ENCODE measurements at places on chromosomes 6 and 20. TPM values are rescaled to one million over a fixed set of nuclear protein-coding genes. Genes with fewer than 3 reads are reported as not detected.
A peak's percentile ranks its signal among the peaks of the same experiment; 100 is the strongest.

GRCh38 chr6:9422138-9422537 lies 986.8 kb upstream of the SLC35B3 start:
- H3K4me3 ChIP-seq, result no peak overlapping the region
- no peak for DNase-seq
- no peaks in the 10 kb centered on the region for H3K27me3 ChIP-seq
- peaks cover 5% of the 10 kb centered on the region for H3K4me1 ChIP-seq
- H3K27ac ChIP-seq, result no peak overlapping the region

GRCh38 chr6:43807228-43808061 lies 37.4 kb downstream of the VEGFA start:
- H3K27me3 ChIP-seq, result no peaks in the 10 kb centered on the region
- H3K36me3 ChIP-seq, result no peaks in the 10 kb centered on the region
- H3K27ac ChIP-seq, result peak overlapping the region; percentile 51
- DNase-seq, result no peak
- peaks cover 49% of the 10 kb centered on the region for H3K4me1 ChIP-seq

DNA sequence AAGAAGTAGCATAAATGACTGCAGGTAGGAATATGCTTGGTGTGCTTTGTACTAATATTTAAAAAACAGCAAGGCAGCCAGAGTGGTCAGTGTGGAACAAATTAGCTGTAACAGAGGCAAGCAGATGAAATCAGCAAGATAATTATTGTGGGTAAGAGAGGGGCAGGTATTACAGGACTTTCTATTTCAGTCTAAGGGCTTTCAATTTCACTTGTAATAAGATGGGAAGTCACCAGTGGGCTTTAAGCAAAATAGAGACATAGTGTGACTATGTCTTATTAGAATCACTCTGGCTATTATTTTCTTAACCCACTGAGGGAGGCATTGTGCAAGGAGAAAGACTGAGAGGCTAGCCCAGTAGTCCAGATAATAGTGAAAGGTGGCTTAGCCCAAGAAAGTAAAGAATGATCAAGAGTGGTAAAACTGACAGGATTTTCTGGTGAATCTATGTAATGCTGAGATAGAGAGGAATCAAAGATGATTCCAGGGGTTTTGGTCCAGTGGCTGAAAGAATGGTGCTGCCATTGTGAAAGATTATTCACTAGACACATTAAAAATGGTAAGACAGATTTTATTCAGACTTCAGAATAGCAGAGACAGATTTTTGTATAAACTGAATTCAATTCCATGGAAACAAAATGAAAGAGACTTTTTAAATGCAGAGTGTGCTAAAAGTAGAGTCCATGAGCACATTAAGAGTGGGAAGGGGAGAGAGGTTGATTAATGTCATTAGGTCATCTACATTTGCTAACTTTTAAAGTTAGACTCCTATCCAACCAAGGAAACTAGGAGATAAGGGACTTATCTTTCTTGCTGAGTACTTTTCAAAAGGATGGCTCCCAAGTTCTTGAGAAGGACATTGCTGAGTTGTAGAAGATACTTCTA lies 1136.0 kb downstream of the HACE1 start:
- H3K4me3 ChIP-seq, result no peak overlapping the region
- no peak overlapping the region for H3K27ac ChIP-seq
- DNase-seq, result no peak
- H3K36me3 ChIP-seq, result no peaks in the 10 kb centered on the region
- no peaks in the 10 kb centered on the region for H3K27me3 ChIP-seq

DNA sequence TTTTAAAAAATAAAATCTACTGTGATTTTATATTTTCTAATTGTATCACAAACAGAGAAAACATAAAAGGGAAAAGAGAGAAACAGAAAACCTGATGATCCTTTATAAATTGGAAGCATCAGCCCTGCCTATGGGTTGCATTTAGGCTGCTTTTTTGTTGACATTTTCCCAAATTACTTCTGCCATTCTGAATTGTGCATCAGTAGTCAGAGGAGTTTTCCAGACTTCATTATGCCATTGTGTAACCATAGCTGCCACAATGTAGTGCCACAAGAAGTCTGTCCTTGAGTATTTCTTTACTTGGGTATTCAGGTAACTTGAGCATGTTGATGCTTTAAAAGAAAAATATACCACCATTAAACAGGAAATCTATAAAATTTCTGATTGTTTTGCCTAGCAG lies 130.3 kb downstream of the HACE1 start:
- DNase-seq, result no peak
- H3K36me3 ChIP-seq, result peaks cover 12% of the 10 kb centered on the region

GRCh38 chr6:17204533-17204932 lies 76.6 kb upstream of the RBM24 start:
- no peak overlapping the region for H3K27ac ChIP-seq
- H3K27me3 ChIP-seq, result peaks cover 11% of the 10 kb centered on the region
- no peaks in the 10 kb centered on the region for H3K36me3 ChIP-seq
- no peak for DNase-seq
- H3K4me3 ChIP-seq, result no peak overlapping the region

Gene FUT9
- total RNA-seq, result 7.6 TPM

DNA sequence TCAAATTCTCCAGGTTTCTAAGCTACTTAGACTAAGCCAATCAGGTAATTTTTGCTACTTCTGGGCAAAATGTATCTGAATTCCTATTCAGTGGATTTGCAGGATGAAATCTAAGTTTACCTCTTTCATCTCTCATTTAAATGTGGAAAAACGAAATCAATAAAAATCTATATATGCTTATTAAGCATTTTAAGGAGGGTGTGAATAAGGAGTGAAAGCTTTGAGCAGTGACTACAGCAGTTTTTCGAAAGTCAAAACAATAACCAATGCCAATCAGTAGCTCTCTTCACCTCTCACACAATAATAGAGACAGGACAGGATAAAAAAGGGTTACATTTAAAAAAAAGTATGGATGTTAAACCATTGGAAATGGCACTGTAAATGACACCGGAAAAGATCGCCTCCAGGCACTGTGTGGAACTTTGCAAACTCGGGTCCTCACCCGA lies 476 bp upstream of the BCKDHB start:
- H3K27me3 ChIP-seq, result no peaks in the 10 kb centered on the region
- no peak for DNase-seq
- peak overlapping the region; percentile 91 for H3K27ac ChIP-seq
- H3K4me1 ChIP-seq, result peaks cover 17% of the 10 kb centered on the region
- no peaks in the 10 kb centered on the region for H3K36me3 ChIP-seq

Gene PNPLA1
- total RNA-seq, result not detected

Gene PRSS16
- 8.8 TPM for total RNA-seq

Gene RAMACL
- 5.5 TPM for total RNA-seq

DNA sequence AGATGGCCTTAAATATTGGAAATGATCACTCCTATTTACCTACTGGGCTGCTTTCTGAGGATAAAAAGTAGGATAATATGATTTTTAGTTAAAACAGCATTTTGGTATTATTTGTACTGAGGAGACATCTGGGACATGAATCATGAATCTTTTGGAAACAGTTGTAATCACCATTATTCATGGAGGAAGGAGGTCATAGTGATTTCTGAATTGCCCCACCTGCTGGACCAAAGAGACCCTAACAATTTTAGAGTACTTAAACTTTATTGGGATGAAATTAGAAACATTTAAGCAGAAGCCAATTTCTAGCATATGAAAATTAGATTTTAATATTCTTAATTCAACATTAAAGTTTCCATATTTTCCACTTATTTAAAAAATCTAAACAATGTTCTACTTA lies 108.4 kb upstream of the SIM1 start:
- H3K4me1 ChIP-seq, result no peaks in the 10 kb centered on the region
- H3K27me3 ChIP-seq, result no peaks in the 10 kb centered on the region
- peak; percentile 10 for DNase-seq
- H3K27ac ChIP-seq, result no peak overlapping the region

- DNase-seq, result peak; percentile 78
- H3K4me1 ChIP-seq, result peaks cover 60% of the 10 kb centered on the region
- H3K27me3 ChIP-seq, result no peaks in the 10 kb centered on the region
- H3K36me3 ChIP-seq, result peaks cover 31% of the 10 kb centered on the region
These were observed 2.0 kb downstream of the CEBPB start for GRCh38 chr20:50192364-50193198.

Gene VIP
- 0.87 TPM for total RNA-seq

Gene SIM1
- total RNA-seq, result not detected

Gene KAT14
- 12.5 TPM for total RNA-seq

DNA sequence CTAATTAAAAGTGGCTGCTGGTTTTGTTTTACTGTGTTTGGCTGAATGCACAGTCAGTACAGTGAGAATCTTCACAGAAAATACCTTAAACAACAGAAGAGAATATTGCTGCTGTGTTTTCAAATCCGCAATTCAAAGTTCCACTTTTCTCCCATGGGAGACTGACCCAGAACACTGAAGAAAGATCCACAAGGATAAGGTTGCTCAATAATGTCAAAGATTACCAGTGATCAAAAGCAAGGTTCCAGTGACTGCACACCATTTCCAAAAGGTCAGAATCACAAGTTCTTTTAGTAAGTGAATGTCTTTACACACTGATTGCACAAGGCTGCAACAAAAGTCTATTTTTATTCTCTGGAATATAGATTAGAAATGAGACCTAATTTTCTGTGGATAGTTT lies 82.3 kb downstream of the EPHA7 start:
- no peaks in the 10 kb centered on the region for H3K4me1 ChIP-seq
- no peaks in the 10 kb centered on the region for H3K27me3 ChIP-seq
- no peak overlapping the region for H3K4me3 ChIP-seq
- H3K36me3 ChIP-seq, result no peaks in the 10 kb centered on the region

DNA sequence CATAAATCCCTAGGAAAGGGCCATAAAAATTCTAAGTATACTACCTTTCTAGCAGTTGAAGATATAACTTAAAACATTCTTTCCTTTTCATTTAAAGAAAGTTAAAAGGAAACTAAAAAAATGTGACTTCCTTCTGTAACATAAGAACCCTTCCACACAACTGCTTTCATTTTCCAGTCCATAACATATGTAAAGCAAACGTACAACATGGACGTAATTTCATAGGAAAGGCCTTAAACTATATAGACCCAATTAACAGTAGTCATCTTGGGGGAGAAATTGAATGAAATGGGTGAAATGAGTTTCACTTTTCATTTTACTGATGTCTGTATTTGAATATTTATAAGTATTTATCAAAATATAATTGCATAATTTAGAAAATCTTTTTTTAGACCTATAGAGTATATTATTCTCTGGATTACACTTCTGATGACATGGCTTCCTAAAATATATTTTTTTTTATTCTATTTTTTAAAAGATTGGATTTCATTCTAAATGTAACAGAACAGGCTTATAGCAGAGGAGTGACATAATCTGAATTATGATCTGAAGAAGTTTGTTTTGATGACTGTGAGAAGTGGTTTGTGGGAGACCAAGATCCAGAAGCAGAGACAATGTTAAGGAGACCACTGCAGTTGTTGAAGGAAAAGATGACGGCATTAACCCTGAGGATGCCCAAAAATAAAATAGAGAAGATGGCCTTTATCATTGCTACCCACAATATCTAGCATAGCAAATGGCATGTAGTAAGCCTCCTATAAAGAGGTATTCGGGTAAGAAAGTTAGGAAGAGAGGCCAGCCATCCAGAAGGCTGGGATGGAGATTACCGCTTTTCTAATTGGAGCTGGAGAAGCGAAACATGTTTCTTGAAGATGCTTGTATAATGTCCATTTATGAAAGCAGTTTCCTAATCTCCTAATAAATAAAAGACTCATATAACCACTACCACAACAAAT lies 260.4 kb downstream of the PTPRK start:
- peaks cover 9% of the 10 kb centered on the region for H3K4me1 ChIP-seq
- H3K27me3 ChIP-seq, result no peaks in the 10 kb centered on the region
- no peaks in the 10 kb centered on the region for H3K36me3 ChIP-seq
- no peak for DNase-seq
- no peak overlapping the region for H3K27ac ChIP-seq

Gene VGLL2
- not detected for total RNA-seq

- H3K36me3 ChIP-seq, result no peaks in the 10 kb centered on the region
- no peak for DNase-seq
- H3K27ac ChIP-seq, result peak overlapping the region; percentile 86
- H3K4me3 ChIP-seq, result no peak overlapping the region
- H3K4me1 ChIP-seq, result peaks cover 83% of the 10 kb centered on the region
These were observed 29.3 kb downstream of the ARHGAP18 start for GRCh38 chr6:129680633-129681032.

Gene MEI4
- total RNA-seq, result not detected

GRCh38 chr6:25717866-25718740 lies 36.4 kb upstream of the SLC17A4 start:
- no peak overlapping the region for H3K4me3 ChIP-seq
- H3K36me3 ChIP-seq, result no peaks in the 10 kb centered on the region
- peak; percentile 72 for DNase-seq

GRCh38 chr20:12969071-12969669 lies 39.6 kb upstream of the SPTLC3 start:
- no peak overlapping the region for H3K4me3 ChIP-seq
- H3K4me1 ChIP-seq, result no peaks in the 10 kb centered on the region
- DNase-seq, result no peak
- no peaks in the 10 kb centered on the region for H3K36me3 ChIP-seq
- H3K27me3 ChIP-seq, result no peaks in the 10 kb centered on the region

DNA sequence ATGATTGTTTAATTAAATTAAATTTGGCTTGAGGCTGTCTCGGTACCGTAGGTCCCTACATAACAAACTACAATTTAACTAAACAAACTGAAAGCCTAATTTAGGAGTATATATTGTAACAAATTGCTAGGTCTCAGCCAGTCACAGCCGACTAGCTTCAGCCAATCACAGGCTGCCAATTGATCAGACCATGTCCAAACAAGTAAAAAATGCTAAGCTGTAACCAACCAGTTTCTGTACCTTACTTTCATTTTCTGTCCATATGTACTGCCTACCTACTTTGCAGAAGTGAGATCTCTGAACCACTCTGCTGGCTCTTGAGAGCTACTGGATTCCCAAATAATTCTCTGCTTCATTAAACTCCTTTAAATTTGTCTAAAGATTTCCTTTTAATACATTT lies 648.0 kb upstream of the GJE1 start:
- H3K27ac ChIP-seq, result no peak overlapping the region
- no peaks in the 10 kb centered on the region for H3K36me3 ChIP-seq
- peak; percentile 23 for DNase-seq
- H3K4me3 ChIP-seq, result no peak overlapping the region
- H3K27me3 ChIP-seq, result no peaks in the 10 kb centered on the region

DNA sequence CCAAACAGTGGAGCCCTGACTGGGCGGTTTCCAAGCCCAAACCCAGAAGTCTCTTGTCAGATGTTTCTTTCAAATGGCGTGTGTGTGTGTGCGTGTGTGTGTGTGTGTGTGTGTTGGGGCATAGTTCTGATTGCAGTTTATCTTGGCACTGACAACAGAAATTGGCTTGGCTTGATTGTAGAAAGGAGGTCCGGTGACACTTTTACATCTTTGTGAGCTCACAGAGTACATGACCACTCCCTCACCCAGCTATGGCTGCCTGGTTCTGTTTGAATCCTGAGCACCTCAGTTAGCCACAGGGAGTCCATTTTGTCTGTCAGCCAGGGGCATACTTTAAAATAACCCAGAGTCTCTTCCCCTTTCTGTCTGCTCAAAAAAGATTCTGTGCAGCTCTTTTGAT lies 276.3 kb downstream of the CD83 start:
- DNase-seq, result no peak
- H3K27me3 ChIP-seq, result no peaks in the 10 kb centered on the region
- H3K36me3 ChIP-seq, result no peaks in the 10 kb centered on the region

DNA sequence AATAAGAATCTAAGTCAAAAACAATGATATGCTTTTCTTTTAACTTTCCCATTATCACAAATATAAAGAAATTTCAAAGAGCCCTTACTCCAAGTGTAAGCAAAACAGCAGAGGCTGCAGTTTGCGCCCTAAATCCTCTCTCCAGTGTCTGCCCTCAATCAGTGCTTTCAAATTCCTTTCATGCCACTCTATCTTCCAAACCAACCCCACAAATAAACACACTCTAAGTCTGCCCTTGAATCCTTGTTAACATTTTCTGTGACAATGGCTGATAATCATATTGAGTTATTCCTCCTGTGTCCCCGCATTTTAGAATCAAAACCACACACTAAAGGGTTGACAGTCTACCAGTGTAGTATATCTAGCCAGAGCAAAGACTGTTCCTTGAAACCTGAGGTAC lies 317.9 kb upstream of the MARCKS start:
- no peak overlapping the region for H3K27ac ChIP-seq
- no peak for DNase-seq
- H3K4me3 ChIP-seq, result no peak overlapping the region
- H3K4me1 ChIP-seq, result no peaks in the 10 kb centered on the region
- no peaks in the 10 kb centered on the region for H3K27me3 ChIP-seq
